ENCODE measurements at places on chromosomes 1 and 21. TPM values are rescaled to one million over a fixed set of nuclear protein-coding genes. Genes with fewer than 3 reads are reported as not detected.

The PHLDA3 gene
- total RNA-seq: 199 TPM

The C1QC gene
- not detected for total RNA-seq

The IFI44 gene
- total RNA-seq: 19.4 TPM

The SRSF11 gene
- total RNA-seq: 51.2 TPM

The TMEM82 gene
- total RNA-seq: not detected

The KCNE2 gene
- not detected for total RNA-seq

The SPATC1L gene
- total RNA-seq: 3.8 TPM

The FAAP20 gene
- 184 TPM for total RNA-seq

The EFNA4 gene
- total RNA-seq: 22.3 TPM

The TNFRSF18 gene
- not detected for total RNA-seq

The IFNLR1 gene
- 0.17 TPM for total RNA-seq

The FAM72D gene
- total RNA-seq: 3.5 TPM

The ZNF593OS gene
- total RNA-seq: not detected

The OPRD1 gene
- total RNA-seq: not detected

The ACKR1 gene
- not detected for total RNA-seq

The TEX50 gene
- not detected for total RNA-seq

The BSND gene
- not detected for total RNA-seq

The POU3F1 gene
- total RNA-seq: not detected

The HSD11B1 gene
- total RNA-seq: not detected

The GFI1 gene
- 1.4 TPM for total RNA-seq

The TRNP1 gene
- total RNA-seq: 245 TPM

The PPIAL4G gene
- not detected for total RNA-seq

The OR6N1 gene
- not detected for total RNA-seq

The KDM1A gene
- total RNA-seq: 135 TPM

The BCL2L15 gene
- total RNA-seq: not detected

The FCGR2B gene
- not detected for total RNA-seq

The MYOC gene
- not detected for total RNA-seq

The FLVCR1 gene
- total RNA-seq: 10.3 TPM

The GJA5 gene
- not detected for total RNA-seq

The KRTAP10-12 gene
- total RNA-seq: not detected
